Mesothelial cell of epicardium (in vitro differentiated cells): ENCODE measurements at places on chromosomes 2 and 18. TPM values are rescaled to one million over a fixed set of nuclear protein-coding genes. Genes with fewer than 3 reads are reported as not detected.

GRCh38 chr18:79558933-79559416 is 120.6 kb upstream of the CTDP1 start:
- H3K27ac ChIP-seq: no peak overlapping the region
- H3K27me3 ChIP-seq: peaks cover 3% of the 10 kb centered on the region
- H3K4me1 ChIP-seq: no peaks in the 10 kb centered on the region

ATP6V1B1 gene
- 0.44 to 0.66 TPM in 2 of 3 replicates, not detected in the other for total RNA-seq

- H3K36me3 ChIP-seq: peaks cover 4% of the 10 kb centered on the region
- H3K27me3 ChIP-seq: no peaks in the 10 kb centered on the region
- no peak for DNase-seq
- H3K4me1 ChIP-seq: peaks cover 41% of the 10 kb centered on the region
Observed at GRCh38 chr2:20615466-20616241, 35.2 kb downstream of the HS1BP3 start.

- H3K4me3 ChIP-seq: no peak overlapping the region
- no peaks in the 10 kb centered on the region for H3K27me3 ChIP-seq
- no peaks in the 10 kb centered on the region for H3K36me3 ChIP-seq
Observed at GRCh38 chr18:60962625-60963024, 370.6 kb upstream of the CDH20 start.

GRCh38 chr2:72665448-72665847 is 160.4 kb downstream of the EXOC6B start:
- H3K27me3 ChIP-seq: no peaks in the 10 kb centered on the region
- peaks cover 71% of the 10 kb centered on the region for H3K36me3 ChIP-seq
- peaks cover 2% of the 10 kb centered on the region for H3K4me1 ChIP-seq
- no peak overlapping the region for H3K27ac ChIP-seq
- DNase-seq: no peak
- no peak overlapping the region for H3K4me3 ChIP-seq

DNA sequence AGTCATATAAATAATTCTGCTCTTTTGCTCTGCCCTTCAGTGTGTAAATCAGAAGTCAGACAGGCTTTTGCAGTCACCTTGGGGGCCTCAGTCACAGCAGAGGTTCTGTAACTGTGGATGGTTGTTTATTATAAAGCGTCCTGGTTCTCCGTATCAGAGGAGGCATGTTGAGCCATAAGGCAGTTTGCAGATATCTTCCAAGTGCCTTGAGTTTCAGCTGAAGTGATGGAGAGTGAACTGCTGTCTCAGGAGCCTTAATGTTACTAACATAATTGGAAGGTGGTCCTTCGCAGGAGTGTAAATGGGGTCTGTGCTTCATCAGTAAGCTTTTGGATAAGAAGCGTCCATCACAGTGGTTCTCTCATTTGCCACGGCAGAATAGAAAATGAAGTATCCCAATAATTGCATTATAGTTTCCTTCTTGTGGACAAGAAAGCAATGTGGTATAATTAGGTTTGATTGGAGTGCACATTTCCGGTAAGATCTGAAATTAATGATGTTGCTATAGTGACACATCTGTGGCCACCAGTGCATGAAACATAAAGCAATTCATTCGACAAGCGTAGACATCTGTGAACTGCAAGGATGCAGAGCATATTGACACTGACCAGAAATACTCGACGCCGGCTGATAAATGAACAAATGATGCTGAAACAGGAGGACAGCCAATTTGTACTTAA is 112.5 kb upstream of the NFATC1 start:
- no peaks in the 10 kb centered on the region for H3K4me1 ChIP-seq
- DNase-seq: no peak
- H3K27me3 ChIP-seq: no peaks in the 10 kb centered on the region
- peaks cover 15% of the 10 kb centered on the region for H3K36me3 ChIP-seq
- no peak overlapping the region for H3K4me3 ChIP-seq
- no peak overlapping the region for H3K27ac ChIP-seq

- no peaks in the 10 kb centered on the region for H3K4me1 ChIP-seq
- peaks cover 42% of the 10 kb centered on the region for H3K36me3 ChIP-seq
- DNase-seq: no peak
- H3K4me3 ChIP-seq: no peak overlapping the region
- H3K27me3 ChIP-seq: no peaks in the 10 kb centered on the region
Observed at GRCh38 chr2:174138161-174138560, 110.2 kb downstream of the OLA1 start.

DNA sequence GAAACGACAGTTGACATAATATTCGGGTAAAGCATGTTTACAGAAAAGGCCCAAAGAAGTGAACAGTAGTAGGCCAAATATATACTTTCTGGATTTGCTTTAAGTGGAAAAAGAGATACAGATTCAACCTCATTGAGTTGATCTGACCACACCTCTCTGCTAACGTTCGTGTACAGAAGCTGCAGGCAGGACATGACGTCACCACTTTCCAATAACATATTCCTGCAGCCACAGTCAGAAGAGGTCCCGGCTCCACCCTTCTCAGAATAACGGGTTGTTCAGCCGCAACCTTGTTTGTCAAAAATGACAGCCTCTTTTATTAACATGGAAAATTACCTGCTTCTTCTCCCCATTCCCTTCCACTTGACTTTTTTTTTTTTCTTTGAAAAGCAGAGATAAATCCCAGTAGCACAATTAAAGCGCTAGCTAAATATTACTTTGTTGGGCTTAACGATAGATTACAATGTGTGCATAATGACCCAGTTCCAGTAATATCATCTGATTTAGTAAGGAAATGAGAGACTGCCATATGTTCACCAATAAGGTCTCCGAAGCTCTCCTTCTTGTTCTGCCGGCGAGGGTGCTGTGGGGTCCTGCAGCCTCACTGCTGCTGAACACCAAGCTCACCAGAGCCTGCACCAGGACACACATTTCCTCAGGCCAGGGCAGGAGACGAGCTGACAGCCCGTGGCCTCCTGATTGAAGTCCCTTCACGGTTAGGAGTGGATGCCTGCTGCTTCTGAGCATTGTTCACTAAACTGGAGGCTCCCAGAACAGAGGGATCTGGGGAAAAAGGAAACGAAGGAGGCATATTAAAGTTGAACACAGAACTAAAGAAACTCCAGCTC is 451.0 kb upstream of the SALL3 start:
- H3K27ac ChIP-seq: no peak overlapping the region
- no peak for DNase-seq
- peaks cover 39% of the 10 kb centered on the region for H3K4me1 ChIP-seq
- H3K27me3 ChIP-seq: peaks cover 18% of the 10 kb centered on the region
- no peaks in the 10 kb centered on the region for H3K36me3 ChIP-seq

DNA sequence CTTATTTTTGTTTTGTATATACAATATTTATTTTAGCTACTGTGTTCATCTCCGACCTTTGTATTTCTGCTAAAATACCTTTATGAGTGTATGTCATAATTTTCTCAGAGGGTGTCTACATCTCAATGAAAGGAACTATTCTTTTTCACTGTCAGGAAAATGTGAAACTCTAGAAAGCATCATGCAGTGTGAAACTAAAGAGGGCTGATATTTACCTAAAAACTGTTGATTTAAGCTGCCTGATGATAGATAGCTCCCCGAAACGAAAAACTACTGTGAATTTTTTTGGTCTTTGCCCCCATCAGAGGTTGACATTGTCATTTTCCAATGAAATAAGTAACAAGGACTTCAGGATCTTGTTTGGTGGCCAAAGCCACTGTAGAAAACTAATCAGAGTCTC is 38.8 kb downstream of the TMEM178A start:
- H3K4me3 ChIP-seq: no peak overlapping the region
- peaks cover 31% of the 10 kb centered on the region for H3K36me3 ChIP-seq
- no peaks in the 10 kb centered on the region for H3K27me3 ChIP-seq
- no peak overlapping the region for H3K27ac ChIP-seq
- H3K4me1 ChIP-seq: no peaks in the 10 kb centered on the region
- no peak for DNase-seq

GRCh38 chr2:106025796-106026195 is 168.3 kb downstream of the UXS1 start:
- H3K27ac ChIP-seq: no peak overlapping the region
- DNase-seq: no peak
- H3K4me1 ChIP-seq: peaks cover 34% of the 10 kb centered on the region
- no peak overlapping the region for H3K4me3 ChIP-seq
- H3K36me3 ChIP-seq: no peaks in the 10 kb centered on the region

GRCh38 chr18:68997845-68998244 is 200.0 kb downstream of the CCDC102B start:
- no peak overlapping the region for H3K27ac ChIP-seq
- no peaks in the 10 kb centered on the region for H3K27me3 ChIP-seq
- H3K4me1 ChIP-seq: no peaks in the 10 kb centered on the region
- H3K4me3 ChIP-seq: no peak overlapping the region

DNA sequence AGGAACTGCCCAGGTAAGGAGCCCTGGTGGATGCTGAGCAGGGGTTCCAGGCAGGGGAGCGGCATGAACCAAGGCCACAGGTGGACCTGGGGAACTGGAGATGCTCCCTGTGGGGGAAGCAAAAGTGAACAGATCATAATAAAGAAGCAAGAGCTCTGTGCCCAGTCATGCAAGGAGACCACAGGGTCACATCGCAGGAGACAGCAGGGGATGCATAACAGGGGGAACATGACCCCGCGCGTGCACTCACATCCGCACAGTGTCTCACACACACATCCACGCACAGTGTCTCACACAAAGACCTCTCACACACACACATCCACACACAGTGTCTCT is 473.3 kb upstream of the HS6ST1 start:
- peaks cover 14% of the 10 kb centered on the region for H3K4me1 ChIP-seq
- no peak for DNase-seq
- no peak overlapping the region for H3K4me3 ChIP-seq
- H3K27me3 ChIP-seq: no peaks in the 10 kb centered on the region

CNPPD1 gene
- 24.4 to 28.2 TPM (median 27.5 TPM) in 3 replicates for total RNA-seq

DNA sequence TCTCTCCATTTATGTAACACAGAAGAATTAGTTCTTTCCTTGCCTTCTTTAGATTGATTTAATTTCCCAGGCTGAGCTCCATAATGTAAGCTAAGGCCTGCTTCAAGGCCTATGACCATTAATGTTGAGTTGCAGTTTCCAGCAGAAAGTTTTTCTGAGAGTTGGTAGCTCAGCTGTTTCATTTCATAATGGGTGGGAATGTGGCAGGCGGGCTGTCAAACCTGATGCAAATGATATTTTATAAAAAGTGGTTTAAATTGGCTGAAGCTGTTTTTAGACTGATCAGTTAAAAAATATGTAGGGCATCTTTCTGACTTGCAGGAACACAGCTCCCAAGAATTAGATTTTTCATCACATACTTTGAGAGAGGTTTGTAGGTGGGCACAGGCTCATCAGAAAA is 40.4 kb upstream of the FSHR start:
- H3K27ac ChIP-seq: no peak overlapping the region
- peaks cover 5% of the 10 kb centered on the region for H3K27me3 ChIP-seq
- no peak overlapping the region for H3K4me3 ChIP-seq
- DNase-seq: no peak
- H3K36me3 ChIP-seq: no peaks in the 10 kb centered on the region
- no peaks in the 10 kb centered on the region for H3K4me1 ChIP-seq

DNA sequence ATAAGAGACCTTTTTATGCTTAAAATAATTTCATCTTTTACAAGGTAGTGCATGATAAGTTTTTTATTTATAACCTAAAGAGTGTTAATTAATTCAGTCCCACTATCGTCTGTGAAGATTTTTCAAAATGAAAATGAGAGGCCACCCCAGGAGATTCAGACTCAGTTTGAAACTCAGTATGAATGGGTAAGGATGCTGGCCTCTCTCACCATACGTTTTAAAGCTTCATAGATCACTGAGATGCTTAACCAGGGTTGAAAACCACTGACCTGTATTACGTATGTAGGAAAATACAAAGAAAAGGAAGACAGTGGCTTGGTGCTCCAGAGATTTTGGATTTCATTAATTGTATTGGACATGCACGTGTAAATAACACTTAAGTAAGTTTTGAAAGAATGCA is 278.7 kb downstream of the FSIP2 start:
- H3K4me3 ChIP-seq: no peak overlapping the region
- H3K36me3 ChIP-seq: peaks cover 15% of the 10 kb centered on the region
- H3K27me3 ChIP-seq: no peaks in the 10 kb centered on the region
- no peak for DNase-seq

IGFBP2 gene
- total RNA-seq: 376 to 409 TPM (median 381 TPM) in 3 replicates

- no peaks in the 10 kb centered on the region for H3K4me1 ChIP-seq
- H3K27me3 ChIP-seq: peaks cover 79% of the 10 kb centered on the region
- H3K36me3 ChIP-seq: no peaks in the 10 kb centered on the region
- no peak overlapping the region for H3K4me3 ChIP-seq
- no peak for DNase-seq
Observed at GRCh38 chr2:118980022-118980421, 38.0 kb downstream of the MARCO start.

GRCh38 chr18:48199399-48199798 is 209.8 kb downstream of the ZBTB7C start:
- H3K4me3 ChIP-seq: no peak overlapping the region
- no peak for DNase-seq
- H3K27me3 ChIP-seq: peaks cover 61% of the 10 kb centered on the region
- peaks cover 3% of the 10 kb centered on the region for H3K4me1 ChIP-seq
- no peaks in the 10 kb centered on the region for H3K36me3 ChIP-seq

SPHKAP gene
- not detected in 3 replicates for total RNA-seq

ZNF516 gene
- total RNA-seq: 84.4 to 92.1 TPM (median 90.9 TPM) in 3 replicates

- H3K36me3 ChIP-seq: no peaks in the 10 kb centered on the region
- peak; percentile 22 for DNase-seq
- H3K4me3 ChIP-seq: peak within 1 kb of the TSS; percentile 68
- H3K27ac ChIP-seq: no peak within 1 kb of the TSS
Observed at GRCh38 chr2:179861416-179862067, at the start of gene ZNF385B. Gene ZNF385B (minus strand): TSS chr2:179861612.

ABCG8 gene
- not detected in 3 replicates for total RNA-seq

RBM44 gene
- 0.60 to 0.72 TPM (median 0.69 TPM) in 3 replicates for total RNA-seq

- H3K27me3 ChIP-seq: peaks cover 5% of the 10 kb centered on the region
- DNase-seq: no peak
- no peaks in the 10 kb centered on the region for H3K36me3 ChIP-seq
- no peak overlapping the region for H3K27ac ChIP-seq
- no peaks in the 10 kb centered on the region for H3K4me1 ChIP-seq
Observed at GRCh38 chr2:100643467-100643866, 80.7 kb downstream of the PDCL3 start.

- DNase-seq: no peak
- H3K4me1 ChIP-seq: no peaks in the 10 kb centered on the region
- H3K27me3 ChIP-seq: peaks cover 1% of the 10 kb centered on the region
Observed at GRCh38 chr2:1156531-1156930, 205.9 kb downstream of the SNTG2 start.

- no peaks in the 10 kb centered on the region for H3K4me1 ChIP-seq
- no peaks in the 10 kb centered on the region for H3K27me3 ChIP-seq
- H3K27ac ChIP-seq: no peak overlapping the region
- no peaks in the 10 kb centered on the region for H3K36me3 ChIP-seq
Observed at GRCh38 chr2:10241641-10242430, 60.9 kb upstream of the HPCAL1 start.

DNA sequence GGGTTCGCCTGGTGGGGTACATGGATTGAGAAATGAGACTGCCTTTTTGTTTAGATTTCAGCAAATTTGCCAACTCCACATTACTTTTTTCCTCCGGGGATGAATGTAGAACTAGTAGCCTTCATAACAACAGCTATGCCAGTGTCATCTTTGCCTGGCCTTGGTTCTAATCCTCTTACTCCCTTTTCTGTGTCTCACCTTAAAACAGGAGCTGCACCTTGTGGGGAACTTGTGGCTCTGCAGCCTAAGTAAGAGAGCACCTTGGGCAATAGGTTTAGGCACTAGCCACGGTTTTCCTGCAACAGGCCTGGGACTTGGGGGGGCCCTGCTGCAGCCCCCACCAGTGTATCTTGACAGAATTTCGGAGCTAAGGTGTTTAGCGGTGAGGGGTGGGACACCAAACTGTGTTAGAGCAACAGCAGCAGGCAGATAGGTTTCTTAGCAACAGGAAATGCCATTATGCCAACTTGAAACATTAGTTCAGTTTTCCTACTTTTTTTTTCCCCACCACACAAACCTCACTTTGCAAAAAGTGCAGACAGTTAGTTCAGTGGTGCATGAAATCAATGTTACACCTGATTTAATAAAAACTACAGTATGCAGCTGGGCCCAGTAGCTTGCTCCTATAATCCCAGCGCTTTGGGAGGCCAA is 173.7 kb downstream of the PRKCE start:
- H3K4me1 ChIP-seq: peaks cover 15% of the 10 kb centered on the region
- H3K4me3 ChIP-seq: no peak overlapping the region
- no peak overlapping the region for H3K27ac ChIP-seq
- peaks cover 5% of the 10 kb centered on the region for H3K36me3 ChIP-seq
- no peak for DNase-seq

MAP3K19 gene
- total RNA-seq: not detected in 3 replicates

ATP8B1 gene
- total RNA-seq: 14.0 to 18.5 TPM (median 14.1 TPM) in 3 replicates
